Activated T-cell treated with anti-CD3 and anti-CD28 coated beads for 1 hour (primary cell): ENCODE measurements at places on chromosomes 3 and 15.

DNA sequence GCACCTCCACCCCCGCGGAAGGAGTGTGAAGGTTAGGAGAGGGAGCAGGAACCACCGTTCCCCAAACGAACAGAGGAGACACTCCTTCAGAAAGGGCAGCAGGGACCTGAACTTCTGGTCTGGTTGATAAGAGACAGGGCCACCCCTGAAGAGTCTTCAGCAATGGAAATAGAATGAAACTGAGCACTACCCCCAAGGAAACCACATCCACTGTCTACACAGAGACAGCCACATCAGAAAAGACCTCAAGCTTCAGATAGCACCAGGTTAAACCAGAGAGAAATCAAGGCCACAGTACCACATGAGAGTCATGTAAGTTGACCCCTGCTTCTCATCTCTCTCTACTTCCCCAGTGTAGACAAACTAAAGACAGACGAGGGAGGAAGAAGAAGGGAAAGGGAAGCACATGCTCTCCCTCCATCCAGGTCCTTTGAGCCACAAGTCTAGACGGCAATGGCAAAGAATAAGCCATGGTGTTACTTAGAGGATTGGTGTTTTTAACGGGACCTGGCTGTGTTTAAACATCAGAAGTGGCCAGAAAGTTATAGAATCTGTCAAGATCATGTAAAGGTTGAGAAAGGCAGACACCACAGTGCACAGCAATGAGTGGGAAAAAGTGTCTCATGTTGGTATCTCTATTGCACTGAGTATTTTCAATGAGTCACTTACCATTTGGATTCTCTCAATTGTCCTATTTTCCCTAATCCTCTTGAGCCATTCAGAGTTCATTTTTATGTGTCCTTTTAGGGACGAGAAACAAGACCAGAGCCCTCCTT lies 31.4 kb upstream of the CTNNB1 start:
- no peak for DNase-seq

DNA sequence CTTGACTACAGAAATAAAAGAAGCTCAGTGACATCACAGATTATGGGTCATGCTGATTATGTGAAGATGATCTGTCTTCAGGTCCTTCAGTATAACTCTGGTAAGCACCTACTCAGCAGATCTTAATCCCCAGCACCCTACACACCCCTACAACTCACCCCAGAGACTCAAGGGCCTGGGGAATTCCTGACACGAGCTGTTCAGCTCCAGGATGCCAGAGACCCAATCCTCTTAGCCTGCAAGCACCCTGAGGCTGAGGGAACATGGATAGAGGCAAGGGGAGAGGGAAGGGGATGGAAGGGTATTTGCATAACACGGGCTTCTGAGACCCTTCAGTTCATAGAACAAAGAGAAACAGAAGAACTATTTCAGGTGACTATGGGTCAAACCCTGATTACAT lies 13.0 kb downstream of the GLB1 start:
- DNase-seq = no peak

- DNase-seq = no peak
These were observed 41.5 kb downstream of the TLE3 start for GRCh38 chr15:70056091-70056680.

- DNase-seq = no peak
These were observed 463.0 kb downstream of the ERC2 start for GRCh38 chr3:56005196-56005805.

DNA sequence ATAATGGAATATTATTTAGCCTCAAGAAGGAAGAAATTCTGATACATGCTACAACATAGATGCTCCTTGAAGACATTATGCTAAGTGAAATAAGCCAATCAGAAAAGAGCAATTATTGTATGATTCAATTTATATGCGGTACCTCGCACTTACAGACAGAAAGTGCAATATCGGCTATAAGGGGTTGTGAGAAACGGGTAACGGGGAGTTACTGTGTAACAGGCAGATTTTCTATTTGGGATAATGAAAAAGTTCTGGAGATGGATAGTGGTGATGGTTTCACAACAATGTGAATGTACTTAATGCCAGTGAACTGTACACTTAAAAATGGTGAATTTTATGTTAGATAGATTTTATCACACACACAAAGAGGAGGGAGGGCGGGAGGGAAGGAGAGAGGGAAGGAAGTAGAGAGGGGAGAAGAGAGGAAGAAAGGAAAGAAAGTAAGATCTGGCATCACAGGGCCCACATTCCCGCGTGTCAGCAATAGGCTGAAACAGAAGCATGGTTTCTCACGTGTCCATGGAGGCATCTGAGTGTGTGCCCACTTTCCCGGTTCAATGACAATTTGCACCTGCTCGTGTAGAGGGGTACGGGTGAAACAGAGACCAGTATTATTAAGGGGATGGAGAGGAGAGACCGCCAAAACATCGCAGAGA lies 700 bp upstream of the BLM start:
- no peak for DNase-seq

- DNase-seq = no peak
These were observed 89.3 kb downstream of the ALCAM start for GRCh38 chr3:105456017-105456416.

- DNase-seq = no peak
These were observed 18.4 kb downstream of the IGDCC4 start for GRCh38 chr15:65404186-65404872.

DNA sequence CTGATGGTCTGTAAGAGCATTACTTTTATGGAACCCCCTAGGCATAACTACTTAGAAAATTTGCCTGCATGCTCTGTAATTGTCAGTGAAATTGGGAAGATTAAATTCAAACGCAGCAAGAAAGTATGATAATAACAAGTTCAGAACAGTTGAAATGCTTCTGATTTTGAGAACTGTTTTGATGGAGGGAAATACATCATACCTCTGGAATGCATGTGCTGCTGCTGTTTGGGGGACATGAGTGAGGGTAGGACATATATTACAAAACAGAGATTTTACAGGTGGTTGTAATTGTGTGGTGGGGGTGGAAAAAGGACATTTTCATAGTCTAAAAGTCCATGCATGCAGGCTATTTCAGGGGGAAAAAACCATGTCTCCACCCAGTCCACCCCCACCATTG lies 135.0 kb upstream of the DPH6 start:
- no peak for DNase-seq

GRCh38 chr3:13976469-13976868 lies 96.6 kb upstream of the WNT7A start:
- DNase-seq = no peak

GRCh38 chr3:4447295-4447999 lies 19.6 kb downstream of the SUMF1 start:
- no peak for DNase-seq

DNA sequence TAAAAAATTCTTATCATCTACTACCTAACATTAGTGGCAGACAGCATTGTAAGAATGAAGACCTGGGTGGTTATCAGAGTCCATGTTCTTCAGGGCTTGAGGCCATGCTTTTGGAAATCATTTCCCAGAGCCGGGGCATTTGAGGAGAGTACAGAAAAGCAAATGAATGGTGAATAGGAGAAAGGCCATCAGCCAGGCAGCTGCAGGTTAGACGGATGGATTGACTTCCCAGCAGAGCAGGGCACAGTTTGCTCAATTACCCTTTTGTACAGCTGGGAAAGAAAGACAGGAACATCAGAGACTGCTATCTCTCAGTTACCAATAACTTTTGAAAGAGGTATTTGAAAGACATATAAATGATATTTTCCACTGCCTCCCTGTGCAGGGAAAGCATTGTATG lies 135.6 kb downstream of the ALCAM start:
- no peak for DNase-seq

DNA sequence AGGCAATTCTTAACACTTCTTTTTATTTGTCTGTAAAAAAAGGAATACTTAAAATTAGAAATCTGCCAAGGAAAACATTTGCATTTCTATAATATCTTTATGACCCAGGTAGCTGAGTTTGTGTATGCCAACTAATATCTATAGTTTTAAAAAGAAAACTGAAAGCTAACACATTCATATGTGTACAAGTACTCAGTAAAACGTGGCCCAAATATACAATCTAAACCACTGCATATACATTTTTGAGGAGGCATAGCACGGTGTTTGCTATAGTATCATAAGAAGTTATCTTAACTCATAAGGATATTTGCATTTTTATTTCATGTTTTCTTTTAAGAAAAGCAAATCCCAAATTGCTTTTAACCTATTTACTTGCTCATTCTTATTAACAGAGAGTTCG lies 172.7 kb downstream of the ZBTB20 start:
- no peak for DNase-seq

- no peak for DNase-seq
These were observed 3.8 kb downstream of the PRR23E start for GRCh38 chr3:127196466-127197299.

DNA sequence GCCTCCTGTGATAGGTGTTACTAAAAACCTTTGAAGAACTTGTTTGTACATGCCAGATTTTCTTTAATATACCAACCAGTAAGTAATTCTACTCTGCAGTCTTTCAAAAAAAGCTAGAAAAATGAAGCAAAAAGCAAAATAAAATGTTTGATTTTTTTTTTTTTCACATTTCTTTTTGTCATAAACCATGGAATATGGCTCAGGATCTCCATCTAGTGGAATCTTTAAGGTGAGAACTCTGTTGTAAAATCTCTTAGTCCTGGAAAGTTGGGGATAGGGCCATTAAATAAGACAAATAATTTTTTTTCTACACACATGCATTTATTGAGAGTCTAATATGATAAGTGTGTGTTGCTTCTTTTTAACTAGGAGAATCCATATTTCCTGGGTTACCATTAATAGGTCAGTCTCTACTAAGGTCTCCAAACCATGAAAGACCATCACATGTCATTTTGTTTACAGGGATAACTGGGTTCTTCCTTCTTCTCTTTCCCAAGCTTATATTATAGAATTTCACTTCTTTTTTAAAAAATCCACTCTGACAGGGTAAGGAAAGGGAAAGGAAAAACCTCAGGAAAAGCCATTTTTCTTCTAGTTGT lies 84.6 kb downstream of the SLC9A9 start:
- no peak for DNase-seq

GRCh38 chr3:5252131-5252530 lies 64.6 kb downstream of the EDEM1 start:
- DNase-seq = no peak

DNA sequence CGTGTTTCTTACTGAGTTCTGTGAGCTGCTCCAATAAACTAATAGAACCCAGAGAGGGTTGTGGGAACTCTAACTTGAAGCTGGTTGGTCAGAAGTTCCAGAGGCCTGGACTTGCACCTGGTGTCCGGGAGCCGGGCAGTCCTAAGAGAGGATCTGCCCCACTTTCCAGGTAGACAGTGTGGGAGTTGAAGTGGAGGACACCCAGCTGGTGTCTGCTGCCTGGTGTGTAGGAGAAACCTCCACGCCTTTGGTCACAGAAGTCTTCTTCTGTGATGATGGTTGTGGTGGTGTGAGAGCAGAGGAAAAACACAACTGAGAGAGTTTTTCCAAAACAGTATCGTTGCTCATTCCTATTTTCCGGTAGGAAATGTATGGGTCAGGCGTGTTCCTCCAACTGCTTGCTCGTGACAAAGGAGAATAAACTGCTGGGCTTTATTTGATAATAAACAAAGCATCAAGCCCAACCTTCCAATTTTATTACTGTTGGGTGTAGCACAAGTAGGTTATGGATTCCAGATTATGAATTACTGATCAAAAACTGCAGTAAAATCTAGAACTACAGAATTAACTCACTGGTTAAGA lies 137.0 kb downstream of the KLF13 start:
- no peak for DNase-seq

DNA sequence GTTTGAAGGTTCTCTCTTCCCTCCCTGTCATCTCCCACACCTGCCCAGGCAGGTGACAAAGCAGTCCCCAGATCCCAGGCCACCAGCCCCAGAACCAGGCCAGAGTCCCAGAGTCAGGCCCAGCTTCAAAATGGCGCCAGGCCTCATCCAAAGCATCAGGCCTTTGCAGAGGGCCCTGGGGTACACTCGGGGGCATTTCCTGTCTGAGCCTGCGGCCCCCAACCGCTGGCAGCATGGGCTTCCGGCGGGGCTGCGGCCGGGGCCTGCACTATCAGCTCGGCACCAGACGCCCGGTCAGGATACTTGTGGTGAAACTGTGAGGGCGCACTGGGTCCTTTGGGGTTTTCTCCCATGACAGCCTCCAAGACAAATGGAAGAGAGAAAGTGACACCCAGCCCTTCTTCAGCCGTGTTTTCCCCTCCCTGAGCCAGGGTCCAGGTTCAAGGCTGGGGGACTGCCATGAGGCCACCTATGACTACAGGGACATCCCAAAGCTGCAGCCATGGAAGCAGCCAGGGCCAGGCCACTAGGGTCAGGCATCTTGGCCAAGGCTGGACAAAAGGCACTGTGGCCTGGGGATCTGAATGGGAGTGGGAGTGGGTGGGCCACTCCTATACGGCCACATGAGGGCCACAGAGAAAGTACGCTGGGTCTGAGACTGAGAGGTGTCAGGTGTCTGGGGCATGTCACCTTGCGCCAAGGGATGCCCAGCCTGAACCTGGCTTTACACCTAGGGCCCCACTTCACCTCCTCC lies 33.9 kb downstream of the RPN1 start:
- no peak for DNase-seq

DNA sequence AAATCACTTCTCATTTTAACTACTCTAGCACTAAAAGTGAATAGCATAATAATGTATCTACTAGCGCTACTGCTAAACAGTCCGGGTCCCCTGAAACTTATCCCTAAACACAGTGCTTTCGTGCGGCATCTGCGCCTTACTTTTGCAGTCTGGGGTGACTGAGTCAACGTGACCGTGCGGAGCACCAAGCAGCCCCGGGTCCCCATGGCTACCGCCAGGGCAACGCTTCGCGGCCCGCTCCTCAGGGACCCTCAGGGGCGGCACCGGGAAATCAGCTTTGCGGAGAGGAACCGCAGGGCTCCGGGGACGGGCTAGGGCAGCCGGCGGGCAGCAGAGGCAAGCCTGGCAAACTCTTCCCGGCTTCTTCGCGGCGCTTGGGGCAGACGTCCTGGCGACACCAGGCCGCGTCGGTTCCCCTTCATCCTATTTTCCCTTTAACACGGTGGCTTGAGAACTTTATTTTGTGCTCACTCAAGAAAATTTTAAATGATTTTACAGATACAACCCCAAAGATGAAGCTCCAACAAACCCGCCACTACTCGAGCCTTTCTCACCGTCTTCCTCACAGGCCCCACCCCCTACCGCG lies 757 bp upstream of the DIPK2A start:
- peak; percentile 26 for DNase-seq

DNA sequence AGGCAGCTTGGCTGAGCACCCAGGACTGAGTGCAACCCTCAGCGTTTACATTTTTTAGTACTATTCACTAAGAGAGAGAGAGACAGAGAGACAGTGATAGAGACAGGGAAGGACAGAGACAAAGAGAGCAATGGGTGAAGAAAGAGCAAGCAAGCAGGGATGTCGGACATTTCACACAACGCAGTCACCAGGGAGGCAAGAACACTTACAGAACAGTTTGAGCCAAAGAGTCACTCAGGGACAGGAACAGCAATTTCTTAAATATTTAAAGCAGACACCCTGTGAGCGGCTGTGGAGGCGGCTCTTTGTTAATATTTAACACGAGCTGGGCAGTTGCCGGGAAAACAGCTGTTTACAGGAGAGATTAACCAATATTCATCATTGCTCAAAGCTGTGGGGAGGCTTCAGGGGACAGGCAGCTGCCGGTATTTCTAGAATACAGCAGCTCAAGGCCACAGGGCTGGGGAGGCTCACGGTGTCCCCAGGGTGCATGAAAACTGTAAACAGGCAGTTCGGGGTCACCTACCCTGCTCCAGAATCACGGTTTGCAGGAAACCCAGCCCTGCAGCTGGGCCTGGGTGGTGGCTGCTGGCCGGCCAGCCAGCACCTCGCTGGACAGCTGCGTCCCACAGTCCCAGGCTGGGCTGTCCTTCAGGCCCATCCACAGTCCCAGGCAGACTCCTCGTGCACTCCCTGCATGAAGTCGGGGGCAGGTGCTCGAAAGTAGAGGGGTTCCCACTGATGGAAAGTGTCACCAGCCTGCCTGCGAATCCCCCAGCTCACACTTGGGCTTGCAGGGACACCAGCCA lies 38.8 kb upstream of the PCSK6 start:
- DNase-seq = no peak

- DNase-seq = peak; percentile 4
These were observed 755 bp downstream of the PTPN9 start for GRCh38 chr15:75578173-75578947.
